ENCODE measurements at places on chromosomes 12 and 14.
A peak's percentile ranks its signal among the peaks of the same experiment; 100 is the strongest.

GRCh38 chr12:63163541-63163940, 12.5 kb upstream of the AVPR1A start:
- DNase-seq, result no peak

DNA sequence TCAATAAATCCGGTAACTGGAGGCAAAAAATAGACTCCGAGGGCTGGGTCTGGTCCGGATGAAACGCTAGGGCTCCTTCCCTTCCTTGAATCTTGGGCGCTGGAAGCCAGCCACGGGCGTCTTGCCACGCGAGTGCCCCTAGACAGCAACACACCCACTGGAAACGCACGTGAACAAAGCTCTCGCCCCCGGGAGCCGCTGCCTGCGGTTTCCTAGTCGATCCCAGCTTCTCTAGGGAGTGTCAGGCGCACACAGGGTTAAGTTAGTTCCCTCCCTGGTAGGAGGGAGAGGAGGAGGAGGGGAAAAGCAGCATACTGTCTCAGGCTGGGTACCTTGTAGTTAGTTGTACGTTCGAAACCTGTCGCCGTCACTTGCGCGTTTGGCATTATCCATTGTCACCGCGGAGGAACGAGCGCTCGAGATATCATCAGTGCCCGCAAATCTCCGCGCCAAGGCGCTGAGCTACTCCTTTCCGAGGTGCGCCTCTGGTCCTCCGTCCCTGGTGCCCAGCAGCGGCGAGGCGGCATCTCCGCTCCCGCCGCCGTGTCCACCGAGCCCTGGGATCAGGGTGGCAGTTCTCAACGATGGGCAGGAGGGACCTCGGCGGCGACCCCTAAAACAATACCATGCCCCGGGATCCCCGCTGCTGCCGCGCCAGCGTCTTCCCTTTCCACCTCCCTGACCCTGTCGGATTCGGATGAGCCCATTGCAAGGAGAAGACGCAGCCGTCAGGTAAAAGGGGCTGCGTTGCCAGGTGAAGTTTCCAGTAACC, at the start of gene FLRT2:
Gene FLRT2 (plus strand): TSS at position 342 of the 772 bp plus-strand sequence. CDS start 91,371 bp downstream, outside the sequence.
- DNase-seq, result no peak

- DNase-seq, result no peak
Measured at GRCh38 chr12:64178122-64178521, 44.0 kb downstream of the KICS2 start.

GRCh38 chr12:132475304-132476037, 14.5 kb upstream of the FBRSL1 start:
- peak; percentile 69 for DNase-seq

DNA sequence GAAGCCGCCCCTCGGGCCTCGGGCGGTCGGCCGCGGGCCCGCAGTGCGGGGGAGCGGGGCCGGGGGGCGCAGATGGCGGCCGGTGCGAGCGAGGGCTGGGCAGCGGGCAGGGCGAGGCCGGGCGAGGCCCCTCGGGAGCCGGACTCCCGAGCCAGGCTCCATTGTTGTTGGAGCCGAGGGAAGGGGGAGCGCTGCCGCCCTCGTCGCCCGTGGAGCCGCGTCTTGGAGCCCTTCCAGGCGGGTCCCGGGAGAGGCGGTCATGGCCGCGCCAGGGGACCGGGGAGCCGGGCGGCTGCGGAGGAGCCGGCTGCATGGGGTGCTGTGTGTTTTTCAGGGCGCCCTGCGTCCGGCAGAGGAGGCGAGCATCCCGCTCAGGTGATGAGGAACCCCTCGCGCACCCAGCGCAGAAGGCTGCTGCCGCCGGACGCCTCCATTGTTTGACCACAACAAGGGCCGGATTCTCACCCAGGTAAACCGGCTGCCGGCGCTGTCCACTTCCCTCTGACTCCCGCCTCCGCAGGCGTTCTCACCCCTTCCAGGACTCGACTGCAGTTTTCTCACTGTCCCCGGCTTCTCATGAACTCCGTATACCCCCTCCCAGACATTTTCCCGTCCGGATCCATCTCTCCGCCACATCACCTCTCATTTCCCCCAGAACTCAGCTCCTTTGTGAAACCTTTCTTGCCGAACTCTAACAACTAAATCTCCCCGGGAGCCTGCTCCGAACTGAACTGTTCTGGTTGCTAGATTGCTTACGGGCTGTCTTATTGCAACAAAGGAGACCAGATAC, 732 bp downstream of the ZNF664 start:
- DNase-seq, result peak; percentile 44

GRCh38 chr14:25308244-25308643, 258.3 kb upstream of the STXBP6 start:
- no peak for DNase-seq

- no peak for DNase-seq
Measured at GRCh38 chr14:101352567-101352966, 208.7 kb upstream of the DIO3 start.

DNA sequence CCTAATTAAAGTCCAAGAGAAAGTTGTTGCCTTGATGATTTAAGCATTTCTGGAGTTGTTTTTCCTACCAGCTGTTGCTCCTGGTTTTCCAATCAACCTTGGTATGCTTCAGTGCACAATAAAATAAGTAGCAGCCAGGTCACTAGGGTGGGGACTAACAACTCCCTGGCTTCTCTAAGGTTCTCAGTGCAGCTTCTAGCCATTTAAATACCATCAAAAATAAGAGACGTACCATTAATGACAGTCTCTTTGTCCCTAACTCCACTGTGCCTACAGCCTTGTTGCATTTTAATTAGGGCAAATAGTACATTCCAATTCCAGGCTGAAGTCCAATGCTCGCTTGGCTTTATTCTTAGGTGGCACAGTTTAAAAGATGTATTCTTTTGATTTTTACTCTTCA, 11.8 kb downstream of the STON2 start:
- no peak for DNase-seq

GRCh38 chr14:61602003-61602732, 93.1 kb upstream of the HIF1A start:
- no peak for DNase-seq

DNA sequence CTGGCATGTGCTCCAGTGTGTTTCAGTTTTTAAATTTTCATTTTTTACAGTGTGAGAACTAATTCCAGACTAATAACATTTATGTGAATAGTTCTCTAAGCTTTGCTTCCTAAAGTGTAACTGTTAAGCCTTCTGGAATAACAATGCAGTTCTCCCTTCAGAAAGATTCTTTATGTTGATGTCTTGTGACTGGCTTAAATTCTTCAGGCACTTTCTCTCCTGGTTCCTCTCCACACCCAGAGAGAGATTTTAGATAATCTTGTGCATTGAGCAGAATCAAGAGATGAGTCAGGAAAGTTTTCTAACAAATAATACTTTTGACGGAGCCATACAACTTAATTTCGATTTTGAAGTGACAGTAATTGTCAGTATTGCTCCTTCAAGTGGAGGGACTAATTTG, 118.5 kb downstream of the RAD51B start:
- DNase-seq, result no peak

- no peak for DNase-seq
Measured at GRCh38 chr14:79630288-79630960, 580.9 kb downstream of the DIO2 start.

DNA sequence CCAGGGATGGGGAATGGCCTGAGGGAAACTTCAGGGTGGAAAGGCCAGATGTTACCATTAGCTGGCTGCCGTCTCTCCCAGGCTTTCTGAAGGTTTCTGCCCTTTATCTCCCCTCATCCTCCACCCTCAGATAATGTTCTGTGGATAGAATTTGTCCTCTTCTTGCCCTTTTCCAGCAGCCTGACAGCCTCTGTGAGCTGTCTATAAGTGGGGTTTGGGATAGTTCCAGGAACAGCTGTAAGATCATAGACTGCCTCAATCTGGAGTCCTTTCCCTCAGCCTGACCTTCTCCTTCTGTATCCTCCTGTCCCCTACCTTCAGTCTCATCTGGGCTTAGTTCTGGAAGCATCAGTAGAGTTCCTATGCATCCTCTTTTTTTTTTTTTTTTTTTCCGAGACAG, 2.8 kb upstream of the RND1 start:
- DNase-seq, result no peak

DNA sequence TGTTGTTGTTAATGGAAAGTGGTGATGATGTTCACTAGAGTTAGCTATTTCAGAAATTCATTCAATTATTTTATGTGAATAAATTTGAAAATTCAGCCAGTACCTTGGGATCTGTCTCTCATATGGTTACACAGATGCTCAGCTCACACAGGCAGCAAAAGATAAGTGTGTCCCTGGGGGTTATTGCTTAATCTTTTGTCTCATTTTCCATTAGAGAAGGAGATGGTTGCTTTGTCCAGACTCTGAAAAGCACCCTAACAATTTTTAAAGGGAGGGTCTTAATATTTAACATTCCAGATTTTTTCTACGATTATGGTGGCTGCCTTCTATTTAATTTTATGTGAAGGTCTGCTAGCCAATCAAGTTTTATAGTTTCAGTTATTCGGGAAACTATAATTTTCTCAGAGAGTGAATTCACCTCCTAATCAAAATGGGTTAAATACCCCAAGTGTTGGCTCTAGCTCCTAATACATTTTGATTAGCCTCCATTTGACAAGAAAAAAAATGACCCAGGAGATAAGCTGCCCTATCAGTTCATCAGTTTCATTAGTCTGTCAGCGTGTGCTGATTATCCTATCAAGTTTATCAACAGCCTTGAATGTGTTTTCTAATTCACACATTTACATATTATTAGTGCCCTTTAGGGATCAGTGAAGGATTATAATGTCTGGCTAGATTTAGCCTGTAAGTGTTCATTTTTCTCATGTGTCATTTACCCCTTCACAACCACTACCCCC, 282.1 kb downstream of the TMTC2 start:
- DNase-seq, result no peak

- DNase-seq, result no peak
Measured at GRCh38 chr12:5032821-5033220, 10.9 kb upstream of the KCNA5 start.

- no peak for DNase-seq
Measured at GRCh38 chr12:65557438-65558181, 266.7 kb upstream of the HMGA2 start.

DNA sequence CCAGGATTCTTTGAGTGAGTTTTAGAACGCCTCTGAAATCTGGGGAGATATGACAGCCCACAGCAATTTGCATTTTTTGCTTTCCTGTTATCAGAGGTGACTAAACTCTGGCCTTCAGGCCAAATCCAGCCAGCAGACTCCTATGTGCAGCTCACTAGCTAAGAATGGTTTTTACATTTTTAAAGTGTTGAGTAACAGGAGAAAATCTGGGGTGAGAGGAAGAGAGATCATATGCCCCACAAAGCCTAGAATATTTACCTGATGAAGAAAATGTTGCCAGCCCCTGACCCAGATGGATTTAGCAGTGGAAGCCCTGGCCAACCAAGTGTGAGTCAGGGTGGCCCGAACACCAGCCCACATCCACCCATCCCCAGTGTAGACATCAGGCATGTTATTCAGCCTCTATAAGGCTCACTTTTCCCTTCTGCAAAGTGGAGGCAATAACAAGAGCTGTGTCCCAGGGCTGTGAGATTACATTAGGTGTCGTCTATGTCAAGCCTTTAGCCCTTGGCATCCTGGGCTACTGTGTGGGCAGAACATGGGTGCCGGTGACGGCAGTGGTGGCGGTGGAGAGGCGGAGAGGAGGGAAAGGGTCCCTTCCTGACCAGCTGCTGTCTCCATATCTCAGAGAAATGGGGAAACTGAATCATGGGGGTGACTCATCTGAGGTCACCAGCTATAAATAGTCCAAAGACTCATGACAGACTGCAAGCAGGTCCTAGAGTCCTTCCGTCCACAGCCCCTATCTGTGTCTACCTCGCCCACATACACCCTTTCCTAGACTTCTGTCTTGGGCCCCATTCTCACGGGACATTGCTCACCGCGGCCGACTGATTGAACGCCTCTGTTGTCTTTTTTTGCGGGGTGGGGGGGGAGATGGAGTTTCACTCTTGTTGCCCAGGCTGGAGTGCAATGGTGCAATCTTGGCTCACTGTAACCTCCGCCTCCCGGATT, 32.6 kb upstream of the CD9 start:
- DNase-seq, result no peak

DNA sequence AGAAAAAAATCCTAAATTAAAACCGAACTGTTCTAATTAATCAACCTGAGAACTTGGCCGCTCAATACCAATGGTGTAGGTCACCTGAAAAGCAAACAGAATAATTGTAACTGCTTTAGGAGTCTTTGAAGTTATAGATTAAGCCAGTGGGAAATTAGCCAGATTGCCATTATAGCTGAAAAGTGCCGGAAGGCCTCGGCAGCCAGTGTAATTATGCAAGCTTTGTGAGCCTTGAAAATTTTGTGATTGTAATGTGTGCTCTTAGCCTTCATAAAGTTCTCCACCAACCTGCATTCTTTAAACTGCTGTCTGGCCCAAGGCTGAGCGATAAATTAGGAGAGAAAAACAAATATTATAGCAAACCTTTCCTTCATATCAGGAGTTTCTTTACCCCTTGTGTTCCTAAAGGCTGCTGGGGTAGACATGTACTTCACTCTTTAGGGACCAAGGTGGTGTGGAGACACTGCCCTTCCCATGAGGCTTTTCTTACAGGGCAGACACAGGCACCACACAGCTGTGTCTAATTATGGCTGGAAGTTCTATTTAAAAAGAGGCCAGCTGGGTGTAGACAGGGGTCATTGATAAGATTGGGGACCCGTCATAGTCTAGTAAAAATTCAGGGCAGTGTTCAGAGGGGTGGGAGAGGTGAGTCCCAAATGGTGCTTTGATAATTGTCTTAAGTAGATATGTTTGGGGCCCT, 991.2 kb downstream of the FLRT2 start:
- no peak for DNase-seq

DNA sequence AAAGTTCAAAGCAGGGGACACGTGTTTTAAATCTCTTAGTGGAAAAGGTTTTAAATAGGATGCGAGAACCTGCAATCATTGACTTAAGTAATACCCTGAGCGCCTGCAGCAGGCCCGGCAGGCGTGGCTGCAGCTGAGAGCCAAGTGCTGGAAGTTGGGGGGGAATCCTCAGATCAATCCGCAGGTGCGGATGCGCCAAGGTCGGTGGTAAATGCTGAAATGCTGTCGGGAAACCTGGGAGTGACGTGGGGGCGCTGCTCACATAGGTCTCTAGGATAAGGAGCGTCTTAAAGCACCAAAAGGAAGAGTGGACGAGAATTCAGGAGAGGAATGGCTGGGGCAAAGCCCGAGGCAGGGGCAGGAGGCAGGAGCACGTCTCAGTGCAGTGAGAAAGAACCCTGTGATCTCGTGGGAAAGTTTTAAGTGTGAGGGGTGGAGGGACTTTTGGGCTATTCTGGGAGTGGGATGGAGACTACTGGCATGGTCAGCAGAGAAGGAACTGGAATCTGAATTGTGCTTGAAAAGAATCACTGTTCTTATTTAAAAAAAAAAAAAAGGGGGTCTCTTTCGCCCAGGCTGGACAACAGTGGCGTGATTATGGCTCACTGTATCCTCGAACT, 883 bp upstream of the CDCA4 start:
- peak; percentile 47 for DNase-seq

GRCh38 chr14:65751510-65751909, 339.0 kb downstream of the FUT8 start:
- no peak for DNase-seq

DNA sequence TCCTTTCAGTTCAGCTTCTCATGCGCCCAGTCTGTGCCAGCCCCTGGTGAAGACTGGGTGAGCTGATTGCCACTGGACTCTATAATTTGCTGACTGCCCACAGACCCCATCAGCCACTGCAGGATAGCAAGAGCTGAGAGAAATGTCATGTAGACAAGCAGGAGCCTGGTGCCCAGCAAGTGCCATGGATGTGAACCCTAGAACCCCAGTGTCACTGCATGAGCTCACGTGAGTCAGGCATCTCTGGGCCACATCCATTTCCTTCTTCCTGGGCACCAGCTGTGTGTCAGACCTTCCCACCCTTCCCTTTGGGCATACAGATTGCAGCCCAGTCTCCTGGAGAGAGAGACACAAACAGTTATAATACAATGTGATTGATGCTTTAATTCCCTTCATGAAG, 73.8 kb downstream of the NTF3 start:
- no peak for DNase-seq
